Activated CD4-positive, alpha-beta T cell treated with anti-CD3 and anti-CD28 coated beads, Interleukin-2, Interleukin-6, amounts not matched to agents 100 ng/mL and 50 ng/mL, durations not matched to agents 16 hours and 8 hours (primary cell): ENCODE measurements at places on chromosomes 16 and 17.

- no peak for DNase-seq
These were observed 586 bp downstream of the CACNG1 start for GRCh38 chr17:67044940-67045339.

DNA sequence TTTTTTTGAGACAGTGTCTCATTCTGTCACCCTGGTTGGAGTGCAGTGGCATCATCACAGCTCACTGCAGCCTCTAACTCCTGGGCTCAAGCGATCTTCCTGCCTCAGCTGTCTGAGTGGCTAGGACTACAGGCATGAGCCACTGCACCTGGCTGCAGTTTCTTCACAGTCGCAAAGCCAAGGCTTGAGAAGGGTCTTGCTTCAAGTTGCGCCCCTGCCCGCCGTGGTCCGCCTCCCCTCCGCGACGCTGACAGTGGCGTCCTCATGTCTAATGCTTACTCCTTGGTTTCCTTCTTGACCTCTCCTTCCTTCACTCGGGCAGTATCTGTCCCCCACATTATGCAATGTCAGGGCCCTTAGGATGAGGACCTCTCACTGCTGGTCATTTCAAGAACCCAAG lies 112.7 kb downstream of the ADCY9 start:
- DNase-seq, result no peak

- no peak for DNase-seq
These were observed 184.5 kb downstream of the IRF8 start for GRCh38 chr16:86083382-86084002.

DNA sequence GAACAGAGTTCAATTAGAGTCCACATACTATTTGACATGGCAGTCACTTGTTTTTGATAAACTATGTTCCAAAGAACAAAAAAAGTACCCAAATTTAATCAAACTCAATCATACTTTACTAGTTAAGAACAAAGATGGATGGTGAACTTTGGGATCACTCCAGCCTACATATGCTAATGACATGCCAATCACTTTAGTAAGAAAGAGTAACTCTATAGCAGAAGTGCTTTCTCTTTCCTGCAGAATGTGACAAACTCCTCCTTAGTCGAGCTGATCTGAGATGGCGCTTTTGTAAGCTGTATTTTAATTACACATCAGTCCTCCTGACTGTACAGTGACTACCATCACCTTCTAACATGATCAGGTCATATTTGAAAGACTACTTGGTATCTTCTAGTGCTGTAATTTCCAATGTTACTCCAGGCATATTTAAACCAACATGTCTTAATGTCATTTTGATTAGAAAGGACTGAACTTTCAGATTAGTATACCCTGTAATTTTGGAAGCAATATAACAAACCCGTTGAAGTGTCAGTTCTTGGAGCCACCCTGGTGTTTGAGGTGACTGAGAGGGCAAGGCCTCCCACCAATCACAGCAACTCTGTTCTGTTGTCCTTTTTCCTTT lies 4.1 kb downstream of the NETO2 start:
- no peak for DNase-seq

- DNase-seq, result no peak
These were observed 83.5 kb downstream of the GP2 start for GRCh38 chr16:20243731-20244281.

GRCh38 chr17:73759734-73760438 lies 115.6 kb upstream of the SDK2 start:
- no peak for DNase-seq

GRCh38 chr16:88306411-88306810 lies 76.3 kb upstream of the ZNF469 start:
- DNase-seq, result no peak
